Keratinocyte (primary cell): ENCODE measurements at places on chromosomes 2 and 18.

DNA sequence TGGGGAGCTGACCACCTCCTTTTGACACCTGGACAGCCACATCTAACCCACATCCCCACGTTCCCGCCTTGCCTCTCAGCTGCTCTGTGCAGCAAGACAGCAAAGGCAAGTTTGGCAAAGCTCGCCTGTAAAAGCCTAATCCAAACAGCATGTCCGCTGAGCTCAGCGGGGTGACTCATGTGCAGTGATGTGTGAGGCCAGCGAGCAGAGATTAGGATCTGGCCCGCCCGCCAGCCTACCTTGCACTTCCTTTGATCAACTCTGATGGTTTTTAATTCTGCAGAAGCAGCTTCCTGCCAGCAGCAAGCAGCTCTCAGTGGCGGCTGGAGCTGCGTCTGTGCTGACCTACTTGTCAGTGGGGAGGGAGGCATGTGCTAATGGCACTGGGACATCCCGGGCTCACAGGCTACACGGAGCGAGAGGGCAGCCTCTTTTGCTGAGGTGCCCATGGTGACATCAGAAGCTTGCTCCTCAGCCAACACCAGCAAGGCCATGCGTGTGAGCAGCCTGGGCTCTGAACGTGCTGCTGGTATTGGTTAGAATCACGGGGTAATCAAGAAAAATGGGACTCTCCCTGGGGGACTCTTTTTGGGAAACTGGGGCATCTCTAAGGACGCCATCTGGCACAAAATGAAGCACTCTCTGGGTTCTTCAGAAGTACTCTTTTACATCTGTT is 36.0 kb upstream of the EML4 start:
- DNase-seq, result no peak

- DNase-seq, result no peak
These were observed 63.4 kb upstream of the ZBTB7C start for GRCh38 chr18:48472610-48473009.

- no peak for DNase-seq
These were observed 46.9 kb downstream of the ODC1 start for GRCh38 chr2:10400978-10401951.

DNA sequence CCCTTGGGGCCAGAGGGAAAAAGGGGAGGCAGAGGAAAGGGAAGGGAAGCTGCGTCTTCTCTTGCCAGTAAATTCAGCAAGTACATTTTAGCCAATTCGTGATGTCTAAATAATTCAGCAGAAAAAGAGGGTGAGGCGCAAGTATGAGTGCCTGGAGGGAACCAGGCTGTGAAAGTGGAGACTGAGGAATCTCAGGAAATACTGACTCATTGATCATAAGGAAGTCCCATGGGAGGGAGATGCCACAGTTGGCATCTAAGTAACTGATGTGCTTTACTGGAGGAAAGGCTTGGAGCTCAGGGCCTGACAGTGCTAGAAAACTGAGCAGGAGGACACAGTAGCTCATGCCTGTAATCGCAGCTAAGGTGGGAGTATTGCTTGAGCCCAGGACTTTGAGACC is 31.1 kb downstream of the KIF5C start:
- DNase-seq, result no peak

GRCh38 chr18:58900015-58900649 is 35.5 kb downstream of the ZNF532 start:
- no peak for DNase-seq

GRCh38 chr2:61762292-61762691 is 91.6 kb downstream of the FAM161A start:
- DNase-seq, result no peak

- DNase-seq, result no peak
These were observed 47.4 kb downstream of the TRPM8 start for GRCh38 chr2:233964581-233964980.

DNA sequence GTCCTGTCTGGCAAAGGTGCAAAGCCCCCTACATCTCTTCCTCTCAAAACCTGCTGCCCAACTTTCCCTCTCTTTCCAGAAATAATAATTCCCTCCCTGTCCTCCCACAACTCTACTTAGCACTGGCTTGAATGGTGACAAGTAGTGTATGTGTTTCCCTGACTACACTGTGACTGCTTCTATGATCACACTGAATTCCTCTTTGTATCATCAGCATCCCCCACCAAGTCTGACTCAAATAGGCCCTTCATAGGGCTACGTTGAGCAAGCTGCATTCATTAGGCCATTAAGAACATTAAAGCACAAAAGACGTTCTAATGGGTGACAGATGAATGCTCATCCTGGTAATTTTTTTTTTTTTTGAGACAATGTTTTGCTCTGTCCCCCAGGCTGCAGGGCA is 13.7 kb upstream of the ST3GAL5 start:
- DNase-seq, result no peak

DNA sequence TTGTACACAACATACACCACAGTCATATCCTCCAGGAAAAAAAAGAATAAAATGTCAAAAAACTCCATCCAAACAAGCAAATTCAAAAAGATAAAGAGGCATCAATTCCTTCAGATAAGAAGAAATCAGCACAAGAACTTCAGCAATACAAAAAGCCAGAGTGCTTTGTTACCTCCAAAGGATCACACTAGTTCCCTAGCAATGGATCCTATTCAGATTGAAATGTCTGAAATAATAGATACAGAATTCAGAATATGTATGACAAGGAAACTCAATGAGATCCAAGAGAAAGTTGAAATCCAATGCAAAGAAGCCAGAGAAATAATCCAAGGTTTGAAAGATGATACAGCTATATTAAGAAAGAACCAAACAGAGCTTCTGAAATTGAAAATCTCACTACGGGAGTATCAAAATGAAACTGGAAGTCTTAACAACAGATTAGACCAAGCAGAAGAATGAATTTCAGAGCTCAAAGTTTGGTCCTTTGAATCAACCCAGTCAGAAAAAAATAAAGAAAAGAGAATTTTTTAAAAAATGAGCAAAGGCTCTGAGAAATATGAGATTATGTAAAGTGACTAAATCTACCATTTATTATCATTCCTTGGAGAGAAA is 80.6 kb downstream of the TRABD2A start:
- DNase-seq, result no peak
